ENCODE measurements at places on chromosomes 13 and 19. TPM values are rescaled to one million over a fixed set of nuclear protein-coding genes. Genes with fewer than 3 reads are reported as not detected.

The SYCN gene
- total RNA-seq, result not detected

The NLRP5 gene
- not detected for total RNA-seq

The MYO1F gene
- 1.2 TPM for total RNA-seq

GRCh38 chr19:17049711-17050280 lies 23.2 kb upstream of the CPAMD8 start:
- DNase-seq, result no peak

DNA sequence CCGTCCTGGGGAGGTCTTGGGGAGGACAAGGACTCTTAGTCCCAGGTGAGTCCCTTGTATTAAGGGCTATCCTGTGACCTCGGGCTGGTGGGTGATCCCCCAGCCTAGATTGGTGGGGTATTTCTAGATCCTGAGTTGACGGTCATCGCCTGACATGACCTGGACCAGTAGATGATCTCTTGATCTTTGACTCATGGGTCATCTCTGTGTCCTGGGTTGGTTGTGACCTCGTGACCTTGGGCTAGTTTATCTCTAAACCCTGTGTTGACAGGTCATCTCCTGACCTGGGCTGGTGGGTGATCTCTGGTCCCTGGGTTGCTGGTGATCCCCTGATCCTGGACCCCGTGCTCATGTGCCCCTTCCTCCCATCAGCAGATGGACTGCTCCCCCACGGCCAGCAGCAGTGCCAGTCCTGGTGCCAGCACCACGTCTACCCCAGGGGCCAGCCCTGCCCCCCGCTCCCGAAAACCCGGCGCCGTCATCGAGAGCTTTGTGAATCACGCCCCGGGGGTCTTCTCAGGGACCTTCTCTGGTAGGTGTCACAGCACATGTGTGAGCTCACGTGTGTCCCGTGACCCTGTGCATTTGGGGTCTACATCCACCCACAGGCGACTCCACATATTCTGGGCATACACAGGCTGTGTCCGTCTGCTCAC lies 6.3 kb downstream of the MIDN start:
- no peak for DNase-seq

DNA sequence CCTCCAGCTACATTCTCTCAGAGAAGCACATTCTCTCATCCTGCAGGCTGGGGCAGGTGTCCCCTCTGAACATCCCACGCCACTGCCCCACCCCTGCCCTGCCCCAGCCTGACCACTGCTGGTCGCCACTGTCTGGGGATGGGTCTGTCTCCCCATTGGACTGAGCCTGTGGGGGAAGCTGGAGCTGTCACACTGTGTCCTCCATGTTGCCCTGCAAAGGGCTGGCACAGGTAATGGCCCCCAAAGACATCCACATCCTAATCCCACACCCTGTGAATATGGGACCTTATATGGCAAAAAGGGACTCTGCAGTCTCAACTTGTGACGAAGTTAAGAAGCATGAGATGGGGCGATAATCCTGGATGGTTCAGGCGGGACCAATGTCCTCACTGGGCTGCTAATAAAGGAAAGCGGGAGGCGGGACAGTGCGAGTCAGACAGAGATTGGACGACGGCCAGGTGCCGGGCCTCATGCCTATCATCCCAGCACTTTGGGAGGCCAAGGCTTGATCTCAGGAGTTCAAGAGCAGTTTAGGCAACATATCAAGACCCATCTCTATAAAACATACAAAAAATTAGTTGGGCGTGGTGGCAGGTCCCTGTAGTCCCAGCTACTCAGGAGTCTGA lies 9.1 kb downstream of the AP2S1 start:
- DNase-seq, result no peak

GRCh38 chr19:49614096-49614833 lies 23.3 kb downstream of the PRR12 start:
- DNase-seq, result no peak

DNA sequence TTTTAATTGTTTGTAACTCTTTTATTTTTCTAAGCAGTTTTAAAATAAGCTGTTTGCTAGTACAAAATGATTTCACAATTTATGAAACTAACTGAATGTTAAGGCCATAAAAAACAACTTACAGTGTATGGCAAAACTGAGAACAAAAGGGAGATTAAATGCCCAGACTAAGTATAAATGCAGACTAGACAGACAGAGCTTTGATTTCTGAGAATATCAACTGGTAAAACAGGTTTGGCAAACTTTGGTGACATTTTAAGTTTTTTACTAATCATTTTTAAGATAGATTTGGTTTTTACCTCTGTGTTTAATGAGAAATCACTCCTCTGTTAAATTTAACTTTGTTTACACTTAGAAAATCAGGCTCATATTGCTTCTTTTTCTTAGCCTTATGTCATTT lies 127.5 kb upstream of the KLF5 start:
- no peak for DNase-seq

- peak; percentile 51 for DNase-seq
Observed at GRCh38 chr13:66665991-66666390, 564.1 kb downstream of the PCDH9 start.

DNA sequence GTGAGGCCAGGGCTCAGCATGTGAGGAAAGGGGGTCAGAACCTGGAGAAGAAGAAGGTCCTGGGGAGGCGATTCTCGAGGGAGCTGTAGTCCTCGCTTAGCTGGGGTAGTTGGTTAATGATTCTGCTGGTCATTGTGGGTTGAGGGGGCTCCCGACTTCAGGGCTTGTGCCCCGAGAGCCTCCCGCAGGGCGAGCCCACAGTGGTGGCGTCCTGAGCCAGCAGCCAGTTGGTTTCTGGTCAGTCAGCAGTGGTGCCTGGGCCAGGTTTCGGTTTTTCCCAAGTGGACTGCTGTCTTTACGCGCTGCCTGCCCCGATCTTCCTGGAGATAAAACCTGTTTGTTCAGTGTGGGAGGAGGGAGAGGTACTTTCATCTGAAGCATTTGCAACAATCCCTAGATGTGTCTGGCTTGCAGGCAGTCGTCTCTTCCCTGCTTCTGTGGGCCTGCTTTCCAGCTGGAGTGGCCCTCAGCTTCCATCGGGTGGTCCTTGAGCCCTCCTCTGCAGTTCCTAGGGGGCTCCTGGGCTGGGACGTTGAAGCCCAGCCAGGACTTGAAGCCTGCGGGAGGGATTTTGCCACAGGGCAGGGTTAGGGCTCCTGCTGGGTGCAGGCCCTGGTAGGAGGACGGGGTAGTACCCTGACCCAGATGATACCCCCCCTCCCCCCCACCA lies 3.2 kb downstream of the PTBP1 start:
- DNase-seq, result no peak

DNA sequence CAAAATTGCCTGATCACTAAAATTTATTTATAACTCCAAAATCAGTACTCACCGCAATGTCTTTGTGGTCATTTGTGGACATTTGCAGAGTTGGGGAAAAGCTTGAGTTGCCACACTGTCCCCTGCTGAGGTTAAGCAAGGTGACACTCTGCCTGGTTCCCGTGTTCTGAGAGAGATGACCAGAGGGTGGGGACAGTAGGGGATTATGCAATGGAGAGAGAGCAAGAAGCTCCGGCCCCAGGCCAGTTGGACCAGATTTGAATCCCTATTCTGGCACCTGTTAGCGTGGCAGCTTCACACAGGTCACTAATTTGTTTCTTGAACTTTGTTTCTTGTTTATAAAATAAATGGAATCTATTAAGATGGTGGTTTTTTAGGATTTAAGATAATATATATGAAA lies 17.8 kb downstream of the ERCC5 start:
- DNase-seq, result no peak

DNA sequence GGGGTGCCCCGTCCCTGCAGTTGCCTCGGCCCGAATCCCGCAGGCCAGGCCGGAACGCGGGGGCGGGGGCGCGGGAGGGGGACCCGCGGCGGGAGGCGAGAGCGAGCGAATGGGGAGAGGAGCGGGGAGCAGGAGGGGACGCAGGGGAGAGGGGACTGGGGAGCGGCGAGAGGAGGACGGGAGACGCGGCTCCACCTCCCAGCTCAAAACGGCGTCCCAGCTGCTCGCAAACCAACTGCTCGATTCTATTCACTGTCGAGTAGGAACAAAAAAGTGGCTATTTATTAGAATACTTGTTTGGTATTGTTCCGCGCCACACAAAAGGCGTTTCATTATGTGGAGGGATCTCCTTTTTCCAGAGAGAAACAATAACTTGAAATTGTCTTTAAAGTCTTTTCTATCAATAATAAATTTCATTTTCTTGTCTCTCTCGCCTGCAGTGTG lies 10.6 kb upstream of the SOX1 start:
- DNase-seq, result peak; percentile 78

- no peak for DNase-seq
Observed at GRCh38 chr19:3361384-3362216, 4.8 kb upstream of the NFIC start.

DNA sequence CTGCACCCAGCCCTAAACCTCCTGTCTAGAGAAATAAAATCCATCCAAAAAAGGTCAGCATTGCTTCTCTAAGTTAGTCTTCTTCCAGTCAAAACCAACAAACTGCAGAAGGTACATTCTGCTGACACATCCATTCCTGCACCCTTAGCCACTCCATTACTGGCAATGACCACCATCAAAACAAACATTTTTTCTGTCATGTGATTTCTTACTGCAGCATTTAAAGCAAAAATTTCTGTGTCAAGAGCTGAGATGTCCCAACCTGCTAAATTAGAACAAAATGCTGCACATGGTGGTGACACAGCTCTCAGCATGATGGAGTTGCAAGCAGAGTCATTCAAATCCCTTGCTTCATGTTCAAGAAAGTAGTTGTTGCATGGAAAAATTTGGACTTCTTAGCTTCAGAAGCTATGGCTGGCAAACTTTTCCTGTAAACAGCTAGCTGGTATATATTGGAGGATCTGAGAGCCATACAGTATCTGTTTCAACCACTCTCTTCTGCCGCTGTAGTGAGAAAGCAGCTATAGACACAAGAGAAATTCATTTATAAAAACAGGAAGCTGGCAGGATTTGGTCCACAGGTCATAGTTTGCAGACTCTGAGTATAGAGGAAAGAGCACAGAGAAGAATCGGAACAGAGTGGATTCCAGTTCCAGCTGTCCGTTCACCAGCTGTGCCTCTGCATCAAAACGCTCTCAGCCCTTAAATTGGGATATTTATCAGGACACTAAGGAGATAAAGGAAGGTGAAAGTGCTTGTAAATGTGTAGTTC lies 17.4 kb downstream of the RUBCNL start:
- DNase-seq, result no peak

GRCh38 chr13:112968380-112968909 lies 569 bp upstream of the MCF2L start:
- DNase-seq, result no peak

DNA sequence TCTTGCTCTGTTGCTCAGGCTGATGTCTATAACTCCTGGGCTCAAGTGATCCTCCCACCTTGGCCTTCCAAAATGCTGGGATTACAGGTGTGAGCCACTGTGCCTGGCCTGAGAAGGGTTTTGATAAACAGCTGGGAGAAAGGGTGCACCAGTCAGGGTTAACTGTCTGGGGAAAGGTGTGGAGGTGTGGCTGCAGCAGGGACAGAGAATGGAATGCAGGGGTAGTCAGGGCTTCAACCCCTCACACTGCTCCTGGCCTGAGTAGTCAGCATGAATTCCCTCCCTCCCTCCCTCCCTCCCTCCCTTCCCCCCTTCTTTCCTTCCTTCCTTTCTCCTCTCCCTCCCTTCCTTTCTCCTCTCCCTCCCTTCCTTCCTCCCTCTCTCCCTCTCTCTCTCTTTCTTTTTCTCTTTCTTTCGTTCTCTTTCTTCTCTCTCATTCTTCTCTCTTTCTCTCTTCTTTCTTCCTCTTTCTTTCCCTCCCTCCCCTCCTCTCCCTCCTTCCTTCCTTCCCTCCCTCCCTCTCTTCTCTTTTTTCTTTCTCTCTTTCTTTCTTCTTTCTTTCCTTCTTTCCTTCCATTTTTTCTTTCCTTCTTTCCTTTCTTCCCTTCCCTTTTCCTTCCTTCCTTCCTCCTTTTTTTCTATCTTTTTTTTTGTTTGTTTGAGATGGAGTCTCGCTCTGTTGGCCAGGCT lies 16.0 kb downstream of the MYO1F start:
- DNase-seq, result peak; percentile 69

DNA sequence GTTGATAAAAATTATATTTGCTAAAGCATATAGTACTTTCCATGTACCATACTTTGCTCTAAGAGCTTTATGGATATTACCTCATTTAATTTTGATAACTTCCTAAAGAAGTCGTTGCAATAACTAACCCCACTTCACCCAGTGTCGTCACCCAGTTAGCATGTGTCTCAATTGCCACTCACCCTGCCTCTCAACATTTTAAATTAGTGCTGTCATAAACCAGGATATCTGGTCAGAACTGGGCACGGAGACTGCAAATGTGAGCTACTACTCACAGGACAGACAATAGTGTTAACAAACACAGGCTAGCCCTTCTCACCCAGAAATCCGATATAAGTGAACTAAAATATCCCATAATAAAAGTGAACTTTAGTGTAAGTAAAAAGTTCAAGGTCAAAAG lies 430.6 kb downstream of the KLF12 start:
- no peak for DNase-seq

DNA sequence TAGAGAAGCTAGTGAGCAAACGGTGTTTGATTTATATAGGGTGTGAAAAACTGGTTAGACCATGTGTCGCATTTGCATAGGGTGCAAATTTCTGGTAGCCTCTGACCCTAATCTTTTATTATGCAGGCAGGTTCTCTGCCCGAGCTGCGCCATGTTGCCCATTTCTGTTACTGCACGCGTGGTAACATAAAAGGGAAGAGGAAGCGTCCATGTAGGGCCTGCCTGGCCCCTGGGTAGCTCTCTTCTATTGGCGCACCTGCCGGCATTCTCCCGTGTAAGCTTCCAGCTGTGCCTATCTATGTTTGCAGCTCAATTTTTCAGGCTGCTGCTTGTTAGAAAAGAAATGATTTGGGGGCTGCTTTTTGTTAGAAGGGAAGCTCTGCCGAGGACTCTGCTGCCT lies 14.0 kb upstream of the CD70 start:
- DNase-seq, result no peak

- DNase-seq, result no peak
Observed at GRCh38 chr19:35341565-35342225, 6.0 kb upstream of the FFAR1 start.

- DNase-seq, result no peak
Observed at GRCh38 chr13:84380866-84381265, 498.6 kb upstream of the SLITRK1 start.

The APOE gene
- total RNA-seq, result 530 TPM

- no peak for DNase-seq
Observed at GRCh38 chr13:26810095-26810494, 49.5 kb upstream of the GPR12 start.

- DNase-seq, result no peak
Observed at GRCh38 chr19:48673436-48674100, 751 bp upstream of the NTN5 start.

DNA sequence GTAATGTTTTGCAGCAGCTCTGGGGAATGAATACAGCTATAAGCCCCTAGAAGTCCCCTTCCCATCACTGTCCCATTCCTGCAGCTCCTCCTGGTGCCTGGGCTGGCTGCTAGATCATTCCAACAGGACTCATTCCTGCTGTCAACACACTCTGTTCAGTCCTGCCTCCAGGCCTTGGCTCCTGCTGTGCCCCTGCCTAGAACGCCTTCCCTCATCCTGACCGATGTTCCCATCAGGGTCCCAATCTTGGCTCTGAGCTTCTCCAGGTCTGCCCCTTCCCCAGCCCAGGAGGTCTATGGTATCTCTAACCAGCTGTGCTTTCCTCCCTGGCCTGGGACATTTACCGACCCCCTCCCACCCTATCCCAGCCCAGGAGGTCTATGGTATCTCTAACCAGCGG lies 48.1 kb downstream of the FBN3 start:
- no peak for DNase-seq
